Activated CD4-positive, alpha-beta memory T cell treated with anti-CD3 and anti-CD28 coated beads for 36 hours (primary cell): ENCODE measurements at places on chromosomes 3 and 15. TPM values are rescaled to one million over a fixed set of nuclear protein-coding genes. Genes with fewer than 3 reads are reported as not detected.

- no peaks in the 10 kb centered on the region for H3K27me3 ChIP-seq
- DNase-seq, result no peak
- H3K27ac ChIP-seq, result no peak overlapping the region
- peaks cover 40% of the 10 kb centered on the region for H3K4me1 ChIP-seq
- H3K36me3 ChIP-seq, result peaks cover 24% of the 10 kb centered on the region
- no peak overlapping the region for H3K4me3 ChIP-seq
Observed at GRCh38 chr3:107604057-107604822, 81.5 kb downstream of the BBX start.

DNA sequence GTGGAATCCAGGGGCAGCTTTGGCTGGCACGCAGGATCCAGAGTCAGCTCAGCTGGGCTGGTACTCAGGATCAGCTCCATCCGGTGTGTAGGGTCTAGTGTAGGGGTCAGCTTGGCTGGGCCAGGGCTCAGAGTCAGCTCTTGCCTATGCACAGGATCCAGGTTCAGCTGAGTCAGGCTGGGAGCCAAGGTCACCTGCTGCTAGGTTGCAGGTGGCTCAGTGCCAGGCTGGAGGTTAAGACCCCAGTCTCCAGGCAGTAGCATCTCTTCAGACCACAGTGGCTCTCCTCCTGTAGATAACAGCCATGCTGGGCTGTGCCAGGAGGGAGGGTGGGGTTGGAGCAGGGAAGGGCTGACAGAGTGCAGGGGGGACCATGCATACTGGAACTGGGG is 1.8 kb downstream of the HYAL3 start:
- DNase-seq, result no peak
- no peak overlapping the region for H3K27ac ChIP-seq
- no peak overlapping the region for H3K4me3 ChIP-seq
- H3K4me1 ChIP-seq, result peaks cover 34% of the 10 kb centered on the region

- peaks cover 10% of the 10 kb centered on the region for H3K36me3 ChIP-seq
- no peak overlapping the region for H3K4me3 ChIP-seq
- H3K27ac ChIP-seq, result no peak overlapping the region
Observed at GRCh38 chr3:126078866-126079265, 5.1 kb downstream of the SLC41A3 start.

Gene GRIP2
- not detected for total RNA-seq

DNA sequence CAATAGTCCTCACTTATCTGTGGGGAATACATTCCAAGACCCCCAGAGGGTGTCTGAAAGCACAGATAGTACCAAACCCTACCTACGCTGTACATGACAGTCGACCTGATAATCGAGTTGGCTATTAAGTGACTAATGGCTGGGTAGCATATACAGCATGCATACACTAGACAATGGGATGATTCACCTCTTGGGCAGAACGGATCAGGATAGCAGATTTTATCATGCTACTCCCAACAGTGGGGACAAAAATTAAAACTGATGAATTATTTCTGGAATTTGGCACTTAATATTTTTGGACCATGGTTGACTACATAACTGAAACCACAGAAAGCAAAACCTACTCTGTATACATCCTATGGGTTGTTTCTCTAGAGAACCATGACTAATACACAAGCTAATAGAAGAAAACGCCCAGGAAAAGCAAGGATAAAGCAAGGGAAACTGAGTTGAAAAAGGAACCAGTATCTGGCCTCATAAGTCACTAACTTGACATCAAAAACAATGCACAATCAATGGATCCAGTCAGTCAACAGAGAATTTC is 15.5 kb downstream of the ATG3 start:
- DNase-seq, result no peak
- peaks cover 20% of the 10 kb centered on the region for H3K36me3 ChIP-seq
- peaks cover 15% of the 10 kb centered on the region for H3K4me1 ChIP-seq
- H3K27me3 ChIP-seq, result no peaks in the 10 kb centered on the region

Gene ANKDD1A
- total RNA-seq, result 6.3 TPM

DNA sequence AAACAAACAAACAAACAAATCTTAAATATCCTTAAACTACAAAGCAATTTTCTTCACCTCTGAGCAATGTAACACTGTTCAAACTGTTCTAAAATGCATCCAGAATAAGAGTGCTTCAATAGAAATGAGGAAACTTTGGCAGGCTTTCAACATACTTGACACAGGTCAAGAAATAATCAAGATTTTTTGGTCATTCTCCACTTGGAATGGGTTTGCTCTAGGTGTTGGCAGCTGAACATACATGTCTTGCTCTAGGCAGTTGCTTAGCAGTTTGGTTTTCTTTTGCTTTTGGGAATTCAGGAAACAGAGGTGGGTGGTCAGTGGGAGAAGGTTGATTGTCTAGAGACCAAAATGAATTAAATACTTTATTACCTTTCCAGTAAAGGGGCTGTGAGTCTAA is 1.4 kb upstream of the LRRC3B start:
- no peaks in the 10 kb centered on the region for H3K36me3 ChIP-seq
- no peak overlapping the region for H3K27ac ChIP-seq
- peaks cover 40% of the 10 kb centered on the region for H3K27me3 ChIP-seq
- no peaks in the 10 kb centered on the region for H3K4me1 ChIP-seq
- no peak overlapping the region for H3K4me3 ChIP-seq

- peak overlapping the region; percentile 91 for H3K27ac ChIP-seq
- H3K36me3 ChIP-seq, result peaks cover 60% of the 10 kb centered on the region
Observed at GRCh38 chr3:50620420-50620819, 3.5 kb downstream of the MAPKAPK3 start.

DNA sequence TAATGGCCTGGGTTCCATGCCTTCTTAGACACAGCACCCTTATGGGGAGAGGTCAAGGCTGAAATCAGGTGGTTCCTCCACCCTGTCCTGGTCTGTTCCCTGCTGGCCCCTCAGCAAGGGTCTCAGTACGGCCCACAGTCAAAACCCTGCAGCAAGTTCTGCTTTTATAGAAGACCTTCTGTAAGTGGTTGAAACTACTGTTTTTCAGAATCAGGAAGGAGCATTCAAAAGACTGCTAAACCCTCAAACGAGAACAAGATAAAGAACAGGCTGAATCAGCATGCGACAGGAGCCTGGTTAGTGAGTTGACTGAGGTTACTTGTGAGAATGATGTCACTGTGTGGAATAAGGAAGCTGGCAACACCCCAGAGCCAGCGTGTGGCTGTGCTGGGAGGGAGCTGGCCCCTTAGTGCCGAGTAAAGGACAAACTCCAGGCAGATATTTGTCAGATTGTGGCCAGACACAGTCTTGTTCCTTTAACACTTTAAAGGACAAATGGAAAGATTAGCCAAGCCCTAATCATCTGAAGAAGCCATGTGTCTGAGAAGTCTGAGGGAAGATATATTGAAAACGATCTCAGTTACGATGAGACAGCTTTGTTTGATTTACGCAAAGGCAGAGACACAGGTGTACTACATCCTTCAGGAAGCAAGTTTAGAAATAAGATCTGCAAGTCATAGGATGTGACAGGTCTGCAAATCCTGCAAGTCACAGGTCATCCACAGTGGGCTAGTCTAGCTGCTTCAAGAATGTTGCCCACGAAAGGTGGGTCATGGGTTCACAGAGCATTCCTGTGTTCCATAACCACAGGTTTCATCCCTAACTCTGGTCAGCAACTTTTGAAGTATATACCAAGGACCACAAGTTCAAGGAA is 54.0 kb downstream of the B3GNT5 start:
- peak overlapping the region; percentile 44 for H3K27ac ChIP-seq
- peaks cover 12% of the 10 kb centered on the region for H3K4me1 ChIP-seq
- no peaks in the 10 kb centered on the region for H3K27me3 ChIP-seq
- H3K36me3 ChIP-seq, result peaks cover 2% of the 10 kb centered on the region

Gene ISLR
- total RNA-seq, result not detected

Gene IL17RB
- 1.1 TPM for total RNA-seq

- H3K27me3 ChIP-seq, result no peaks in the 10 kb centered on the region
- DNase-seq, result no peak
- no peaks in the 10 kb centered on the region for H3K4me1 ChIP-seq
- H3K4me3 ChIP-seq, result no peak overlapping the region
- no peaks in the 10 kb centered on the region for H3K36me3 ChIP-seq
Observed at GRCh38 chr3:83873550-83873949, 1085.2 kb upstream of the CADM2 start.

Gene ARHGAP11A
- 122 TPM for total RNA-seq
